G401 (cell line): ENCODE measurements at places on chromosomes 4 and X. TPM values are rescaled to one million over a fixed set of nuclear protein-coding genes. Genes with fewer than 3 reads are reported as not detected.
A peak's percentile ranks its signal among the peaks of the same experiment; 100 is the strongest.

The GAGE12E gene
- not detected in 2 replicates for total RNA-seq

The NUDT11 gene
- 3.0 and 3.1 TPM in 2 replicates for total RNA-seq

The PPEF1 gene
- total RNA-seq, result not detected in 2 replicates

The AMBN gene
- total RNA-seq, result not detected in 2 replicates

The TMEM255A gene
- not detected in 2 replicates for total RNA-seq

The AFF1 gene
- total RNA-seq, result 0.61 and 0.68 TPM in 2 replicates

DNA sequence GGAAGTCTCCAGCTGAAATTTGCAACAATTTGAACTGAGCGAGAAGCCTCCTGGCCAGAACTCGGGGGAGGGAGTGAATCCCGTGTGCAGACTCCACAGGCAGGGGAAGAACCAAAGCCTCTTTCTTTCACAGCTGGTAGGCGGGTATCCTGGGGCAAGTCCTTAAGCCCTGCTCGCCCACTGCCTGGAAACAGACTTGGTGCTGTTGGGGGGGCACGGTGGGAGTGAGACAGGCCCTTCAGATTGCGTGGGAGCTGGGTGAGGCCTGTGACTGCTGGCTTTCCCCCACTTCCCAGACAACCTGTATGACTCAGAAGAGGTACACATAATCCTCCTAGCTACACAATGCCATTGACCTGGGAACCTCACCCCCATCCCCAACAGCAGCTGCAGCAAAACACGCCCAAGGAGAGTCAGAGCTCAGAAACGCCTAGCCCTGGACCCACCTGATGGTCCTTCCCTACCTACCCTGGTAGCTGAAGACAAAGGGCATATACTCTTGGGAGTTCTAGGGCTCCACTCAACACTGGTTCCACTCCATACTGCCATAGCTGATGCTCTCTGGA lies 22.4 kb upstream of the RLIM start:
- DNase-seq, result no peak

GRCh38 chr4:186829740-186830449 lies 106.2 kb upstream of the FAT1 start:
- no peak for DNase-seq

DNA sequence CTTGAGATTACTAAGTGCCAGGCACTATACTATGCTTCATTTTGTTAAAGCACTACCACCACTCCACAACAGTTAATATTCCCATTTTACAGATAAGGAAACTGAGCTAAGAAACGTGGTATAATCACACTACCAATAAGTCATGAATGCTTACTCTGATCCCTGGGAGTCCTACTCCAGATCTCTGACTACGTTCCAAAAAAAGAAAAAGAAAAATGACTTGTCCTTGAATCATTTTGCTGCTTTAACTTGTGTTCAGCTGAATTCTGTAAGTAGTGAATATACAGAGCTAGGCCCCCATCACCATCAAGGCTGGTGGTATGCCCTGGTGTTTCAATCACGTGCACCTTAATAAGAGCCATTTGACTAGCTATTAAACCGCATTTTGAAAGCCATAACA lies 39.4 kb downstream of the LDB2 start:
- no peak for DNase-seq

GRCh38 chr4:147741190-147741788 lies 9.4 kb downstream of the ARHGAP10 start:
- no peak for DNase-seq

DNA sequence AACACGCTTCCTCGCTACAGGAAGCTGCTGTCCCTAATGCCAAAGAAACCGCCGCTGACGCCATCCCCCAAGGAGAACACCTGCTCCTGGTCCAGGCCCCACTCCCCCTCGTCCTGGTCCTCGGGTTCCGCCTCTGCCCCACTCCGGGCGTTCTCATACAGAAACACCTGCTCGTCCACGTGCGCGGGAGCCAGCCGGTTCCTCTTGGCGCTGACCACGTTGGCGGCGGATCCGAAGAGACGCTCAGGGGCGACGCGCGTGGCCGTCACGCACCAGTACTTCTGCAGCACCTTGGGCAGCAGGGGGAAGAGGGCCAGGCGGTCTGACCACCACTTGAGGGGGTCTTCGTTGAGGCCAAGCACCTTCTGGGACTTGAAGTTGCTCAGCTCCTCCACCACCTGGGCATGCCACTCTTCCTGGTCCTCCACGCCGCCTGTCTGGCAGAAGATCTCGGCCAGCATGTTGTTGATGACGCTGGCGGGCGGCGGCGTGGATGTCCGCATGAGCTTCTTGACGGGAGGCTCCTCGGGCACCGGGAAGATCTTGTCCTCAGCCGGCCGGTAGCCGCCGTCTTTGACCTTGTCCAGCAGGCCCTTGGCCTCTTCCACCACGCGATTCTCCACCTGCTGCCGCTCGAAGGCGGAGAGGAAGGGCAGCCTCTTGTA lies 12.0 kb downstream of the DHRSX start:
- DNase-seq, result no peak

DNA sequence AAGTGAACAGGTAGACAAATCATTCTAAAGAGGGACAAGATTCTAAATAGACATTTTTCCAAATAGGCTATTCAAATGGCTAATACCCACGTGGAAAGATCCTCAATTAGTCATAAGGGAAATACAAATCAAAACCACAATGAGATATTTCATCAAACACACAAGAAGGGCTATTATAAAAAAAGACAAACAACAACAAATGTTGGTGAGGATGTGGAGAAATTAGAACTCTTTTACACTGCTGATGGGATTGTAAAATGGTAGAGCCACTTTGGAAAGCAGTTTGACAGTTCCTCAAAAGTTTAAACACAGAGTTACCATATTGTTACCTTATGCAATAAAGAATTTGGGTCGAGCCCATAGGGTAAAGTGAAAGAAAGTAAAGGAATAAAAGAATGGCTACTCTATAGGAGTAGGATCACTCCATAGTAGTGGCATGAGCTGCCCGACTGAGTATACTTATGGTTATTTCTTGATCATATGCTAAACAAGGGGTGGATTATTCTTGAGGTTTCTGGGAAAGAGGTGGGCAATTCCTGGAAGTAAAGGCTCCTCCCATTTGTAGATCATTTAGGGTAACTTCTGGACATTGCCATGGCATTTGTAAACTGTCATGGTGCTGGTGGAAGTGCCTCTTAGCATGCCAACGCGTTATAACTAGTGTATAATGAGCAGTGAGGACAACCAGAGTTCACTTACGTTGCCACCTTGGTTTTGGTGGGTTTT lies 58.9 kb upstream of the FAM9C start:
- DNase-seq, result no peak

DNA sequence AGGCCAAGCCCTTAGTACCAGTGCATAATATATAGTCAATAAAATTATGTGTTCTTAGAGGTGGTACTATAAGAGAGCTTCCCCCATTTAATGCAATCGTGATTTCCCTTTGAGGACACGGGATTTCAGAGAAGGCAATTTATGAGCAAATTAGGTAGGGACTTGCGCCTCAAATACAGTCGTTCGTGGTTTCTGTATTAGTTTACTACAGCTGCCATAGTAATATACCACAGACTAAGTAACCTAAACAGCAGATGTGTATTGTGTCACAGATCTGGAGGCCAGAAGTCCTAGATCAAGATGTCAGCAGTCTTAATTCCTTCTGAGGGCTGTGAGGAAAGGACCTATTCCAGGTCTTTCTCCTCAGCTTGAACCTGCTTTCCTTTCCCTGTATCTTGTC lies 1.5 kb upstream of the PUDP start:
- no peak for DNase-seq

DNA sequence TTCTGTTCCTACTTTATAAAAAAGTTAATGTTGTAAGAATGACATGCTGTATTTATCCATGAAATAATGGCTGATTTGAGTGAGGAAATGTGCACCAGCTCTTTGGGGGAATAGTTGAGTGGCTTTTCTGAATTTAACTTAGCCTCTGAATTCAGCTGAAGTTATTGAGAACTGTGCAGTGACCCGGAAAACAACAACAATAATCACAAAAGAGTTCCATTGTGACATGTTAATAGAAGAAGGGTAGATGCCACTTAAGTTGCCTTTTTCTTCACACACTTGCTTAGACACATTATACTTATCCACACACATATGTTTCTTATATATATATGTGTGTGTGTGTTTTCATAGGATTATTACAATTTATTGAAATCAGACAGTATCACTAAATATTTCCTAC lies 301.2 kb downstream of the BMPR1B start:
- no peak for DNase-seq

DNA sequence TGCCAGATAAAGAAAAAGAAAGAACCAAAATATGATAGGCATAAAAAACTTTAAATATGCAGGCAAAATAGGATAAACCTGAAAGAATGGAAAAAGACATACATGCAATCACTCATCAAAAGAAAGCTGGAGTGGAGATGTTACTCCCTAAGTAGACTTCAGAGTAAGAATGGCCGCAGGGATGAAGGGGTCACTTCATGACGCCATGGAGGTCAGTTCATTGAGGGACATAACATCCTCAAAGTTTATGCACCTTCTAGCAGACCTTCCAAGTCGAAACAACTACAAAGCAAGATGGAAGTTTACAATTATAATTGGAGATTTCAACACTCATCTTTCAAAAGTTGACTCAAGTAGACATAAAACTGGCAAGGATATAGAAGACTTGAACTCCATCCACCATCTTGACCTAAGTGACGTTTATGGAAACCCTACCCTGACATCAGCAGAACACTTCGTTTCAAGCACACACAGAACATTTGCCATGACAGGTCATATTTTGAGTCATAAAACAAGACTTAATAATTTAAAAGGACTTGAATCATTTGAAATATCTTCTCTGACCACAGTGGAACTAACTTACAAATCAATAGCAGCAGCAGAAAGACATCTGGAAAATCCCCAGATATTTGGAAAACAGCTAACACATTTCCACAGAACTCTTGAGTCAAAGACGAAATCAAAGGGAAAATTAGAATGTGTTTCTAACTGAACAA lies 106.0 kb upstream of the LRPAP1 start:
- no peak for DNase-seq

DNA sequence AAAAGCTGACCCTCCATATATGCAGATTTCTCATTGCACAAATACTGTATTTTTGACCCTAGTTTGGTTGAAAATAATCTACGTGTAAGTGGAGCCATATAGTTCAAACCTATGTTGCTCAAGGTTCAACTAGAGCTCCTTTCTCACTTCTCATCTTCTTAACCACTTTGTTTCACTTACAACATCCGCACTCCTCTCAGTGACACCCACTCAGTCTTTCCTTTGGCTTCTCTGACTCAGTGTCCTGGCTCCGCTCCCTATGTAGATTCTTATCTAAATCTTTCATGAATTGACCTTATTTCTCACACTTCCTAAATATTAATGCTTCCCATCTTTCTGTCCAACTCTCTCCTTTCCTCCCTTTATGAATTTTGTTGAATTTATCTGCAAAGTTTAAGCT lies 32.9 kb upstream of the DKK2 start:
- no peak for DNase-seq

DNA sequence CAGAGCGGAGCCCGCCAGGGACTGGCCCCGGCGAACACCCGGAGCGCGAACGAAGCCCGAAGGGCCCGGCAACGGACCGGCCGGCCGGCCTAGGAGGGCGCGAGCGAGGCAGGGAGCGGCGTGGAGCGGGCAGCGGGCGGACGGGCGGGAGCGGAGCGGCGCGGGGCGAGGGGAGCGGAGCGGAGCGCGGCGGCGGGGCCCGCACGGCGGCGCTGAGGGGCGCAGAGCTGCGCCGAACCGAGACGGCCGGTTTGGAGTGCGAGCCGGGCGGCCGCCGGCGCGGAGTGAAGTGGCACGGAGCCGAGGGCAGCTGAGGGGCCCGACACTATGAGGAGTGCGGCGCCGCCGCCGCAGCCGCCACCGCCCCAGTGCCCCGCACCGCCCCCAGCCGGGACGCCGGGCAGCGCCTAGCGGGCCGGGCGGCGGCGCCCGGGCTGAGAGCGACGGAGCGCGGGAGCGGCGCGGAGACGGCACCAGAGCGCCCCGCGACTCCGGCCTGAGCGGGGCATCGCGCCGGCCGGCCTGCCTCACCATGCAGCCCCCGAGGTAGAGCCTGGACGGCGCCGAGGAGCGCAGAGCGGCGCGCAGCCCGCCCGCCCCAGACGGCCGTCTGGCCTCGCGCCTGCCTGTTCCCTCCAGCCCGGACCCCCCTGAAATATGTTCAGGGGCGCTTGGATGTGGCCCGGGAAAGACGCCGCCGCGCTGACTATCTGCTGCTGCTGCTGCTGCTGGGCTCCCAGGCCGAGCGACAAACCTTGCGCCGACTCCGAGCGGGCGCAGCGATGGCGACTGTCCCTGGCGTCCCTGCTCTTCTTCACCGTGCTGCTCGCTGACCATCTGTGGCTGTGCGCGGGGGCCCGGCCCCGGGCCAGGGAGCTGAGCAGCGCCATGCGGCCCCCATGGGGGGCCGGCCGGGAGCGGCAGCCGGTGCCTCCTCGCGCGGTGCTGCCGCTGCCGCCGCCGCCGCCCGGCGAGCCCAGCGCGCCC lies 793 bp downstream of the NALF2 start:
- peak; percentile 23 for DNase-seq

DNA sequence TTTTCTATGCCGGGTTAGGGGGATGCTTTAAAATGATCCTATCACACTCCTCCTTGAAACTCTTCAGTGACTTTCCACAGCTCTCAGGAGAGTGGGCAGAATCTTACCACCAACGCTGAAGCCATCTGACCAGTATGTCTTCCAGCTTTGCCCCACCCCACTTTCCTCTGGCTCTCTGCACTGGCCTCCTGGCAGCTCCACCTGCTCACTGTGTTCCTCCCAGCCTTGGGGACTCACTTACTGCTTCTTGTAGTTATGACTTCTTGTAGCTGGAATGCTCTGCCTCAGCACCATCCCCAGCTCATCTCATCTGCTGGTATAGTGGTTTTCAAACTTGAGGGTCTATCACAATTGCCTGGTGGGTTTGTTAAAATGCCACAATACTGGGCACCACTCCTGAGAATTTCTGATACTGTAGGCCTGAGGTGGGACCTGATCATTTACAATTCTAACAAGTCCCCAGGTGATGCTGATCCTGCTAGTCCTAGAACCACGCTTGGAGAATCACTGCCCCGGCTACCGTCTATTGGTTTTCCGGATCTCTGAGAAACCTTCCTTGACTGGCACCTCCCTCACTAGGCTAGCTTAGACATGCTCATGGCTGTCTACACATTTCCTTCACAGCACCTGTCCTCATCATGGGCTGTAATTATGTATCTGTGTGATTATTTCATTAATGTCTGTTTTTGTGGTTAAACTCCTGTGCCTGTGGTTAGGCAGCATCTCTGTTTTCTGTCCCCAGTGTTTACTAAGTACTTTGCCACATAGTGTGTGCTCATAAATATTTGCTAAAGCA lies 152.2 kb downstream of the MGST2 start:
- peak; percentile 75 for DNase-seq

- no peak for DNase-seq
These were observed 226.4 kb upstream of the CASK start for GRCh38 chrX:42149765-42150164.
